CD4-positive, alpha-beta T cell (primary cell): ENCODE measurements at places on chromosomes 7 and 10.
A peak's percentile ranks its signal among the peaks of the same experiment; 100 is the strongest.

DNA sequence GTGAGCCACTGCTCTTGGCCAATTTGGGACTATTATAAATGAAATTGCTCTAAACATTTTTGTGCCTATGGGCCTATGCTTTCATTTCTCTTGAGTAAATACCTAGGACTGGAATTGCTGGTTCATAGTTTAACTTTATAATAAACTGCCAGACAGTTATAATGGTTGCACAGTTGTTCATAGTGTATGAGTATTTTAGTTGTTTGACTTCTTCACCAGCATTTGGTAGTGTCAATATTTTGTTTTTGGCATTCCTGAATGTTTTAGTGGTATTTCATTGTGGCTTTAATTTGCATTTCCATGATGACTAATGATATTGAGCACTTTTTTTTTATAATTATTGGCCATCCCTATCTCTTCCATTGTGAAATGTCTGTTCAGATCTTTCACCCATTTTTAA is 29.5 kb downstream of the PLEKHA8 start:
- H3K27me3 ChIP-seq = no peaks in the 10 kb centered on the region
- no peak for DNase-seq
- H3K36me3 ChIP-seq = peaks cover 14% of the 10 kb centered on the region

DNA sequence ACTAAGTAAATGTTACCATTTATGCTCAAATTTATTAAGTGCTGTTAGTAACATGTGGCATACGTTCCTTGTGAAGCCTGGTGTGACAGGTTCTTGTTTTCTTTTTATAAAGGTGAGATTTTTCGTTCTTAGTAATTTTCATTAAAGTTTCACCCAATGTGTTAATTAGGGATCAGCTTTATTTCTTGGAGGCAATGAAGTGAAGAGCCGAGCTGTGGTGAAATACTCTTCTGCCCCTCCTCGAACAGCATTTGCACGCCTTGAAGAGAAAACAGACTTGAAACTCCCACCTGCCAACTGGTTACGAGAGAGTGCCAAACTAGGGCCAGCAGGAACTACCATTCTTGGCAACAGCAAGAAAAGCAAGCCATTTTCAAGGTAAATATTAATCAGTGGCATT is 1.5 kb downstream of the EDRF1 start:
- no peak overlapping the region for H3K4me3 ChIP-seq
- DNase-seq = no peak
- peaks cover 26% of the 10 kb centered on the region for H3K4me1 ChIP-seq
- peaks cover 38% of the 10 kb centered on the region for H3K36me3 ChIP-seq
- no peak overlapping the region for H3K27ac ChIP-seq
- H3K27me3 ChIP-seq = no peaks in the 10 kb centered on the region

DNA sequence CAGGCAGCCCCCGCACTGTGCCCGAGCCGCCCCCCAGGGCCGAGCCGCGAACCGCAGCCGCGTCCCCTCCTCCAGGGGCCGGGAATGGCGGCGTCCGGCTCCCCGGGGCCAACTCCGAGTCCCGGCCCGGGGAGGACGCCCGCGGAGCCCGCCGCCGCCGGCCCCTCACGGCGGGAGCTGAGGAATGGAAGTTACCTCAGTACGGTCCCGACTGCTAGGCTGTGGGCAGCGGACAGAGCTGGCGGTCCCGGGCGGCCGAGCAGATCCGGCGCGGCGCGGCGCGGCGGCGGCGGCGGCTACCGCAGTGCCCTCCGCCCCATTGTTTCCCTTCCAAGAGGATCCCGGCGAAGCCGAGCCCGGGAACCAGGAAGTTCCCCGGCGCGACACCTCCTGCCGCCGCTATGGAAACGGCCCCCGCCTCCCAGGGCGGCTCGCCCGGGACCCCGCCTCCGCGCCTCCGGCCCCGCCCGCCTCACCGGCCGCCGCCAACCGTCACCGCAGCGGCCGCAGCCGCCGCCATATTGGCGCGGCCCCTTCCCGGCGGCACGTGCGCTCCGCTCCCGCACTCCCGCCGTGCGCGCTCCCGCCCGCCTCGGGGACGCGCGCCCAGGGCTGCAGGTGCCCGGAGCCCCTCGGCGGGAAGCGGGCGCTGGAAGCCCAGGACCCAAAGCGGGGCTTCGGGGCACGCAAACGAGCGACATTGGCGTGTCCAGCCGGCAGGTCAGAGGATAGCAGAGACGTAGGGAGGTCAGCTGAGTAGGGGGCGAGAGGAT is at the start of gene USP6NL:
Gene USP6NL, minus strand, starts transcription at position 403 of the 773 bp plus-strand sequence. CDS start 14,016 bp downstream, outside the sequence.
- peak; percentile 50 for DNase-seq
- peaks cover 14% of the 10 kb centered on the region for H3K4me1 ChIP-seq
- H3K27me3 ChIP-seq = no peaks in the 10 kb centered on the region
- peak within 1 kb of the TSS; percentile 15 for H3K27ac ChIP-seq
- no peaks in the 10 kb centered on the region for H3K36me3 ChIP-seq

GRCh38 chr7:4014346-4015050 is 667.6 kb upstream of the FOXK1 start:
- DNase-seq = no peak
- H3K4me3 ChIP-seq = no peak overlapping the region
- H3K36me3 ChIP-seq = no peaks in the 10 kb centered on the region
- peaks cover 5% of the 10 kb centered on the region for H3K27me3 ChIP-seq

GRCh38 chr10:52679117-52679516 is 93.5 kb downstream of the MBL2 start:
- H3K27ac ChIP-seq = no peak overlapping the region
- no peaks in the 10 kb centered on the region for H3K27me3 ChIP-seq
- H3K36me3 ChIP-seq = no peaks in the 10 kb centered on the region
- H3K4me1 ChIP-seq = no peaks in the 10 kb centered on the region
- no peak overlapping the region for H3K4me3 ChIP-seq

- H3K4me3 ChIP-seq = no peak overlapping the region
- no peaks in the 10 kb centered on the region for H3K27me3 ChIP-seq
- DNase-seq = no peak
- no peak overlapping the region for H3K27ac ChIP-seq
- peaks cover 66% of the 10 kb centered on the region for H3K36me3 ChIP-seq
These were observed 28.2 kb downstream of the NOD1 start for GRCh38 chr7:30450240-30450982.

- H3K4me3 ChIP-seq = no peak overlapping the region
- no peaks in the 10 kb centered on the region for H3K4me1 ChIP-seq
- no peak for DNase-seq
These were observed 65.2 kb upstream of the FAM20C start for GRCh38 chr7:127064-127598.

- H3K27ac ChIP-seq = no peak overlapping the region
- H3K36me3 ChIP-seq = no peaks in the 10 kb centered on the region
- no peak overlapping the region for H3K4me3 ChIP-seq
These were observed 56.4 kb downstream of the DPYSL4 start for GRCh38 chr10:132243141-132243540.

- no peak for DNase-seq
- H3K36me3 ChIP-seq = no peaks in the 10 kb centered on the region
- H3K27ac ChIP-seq = no peak overlapping the region
- no peak overlapping the region for H3K4me3 ChIP-seq
- H3K27me3 ChIP-seq = no peaks in the 10 kb centered on the region
These were observed 382.5 kb upstream of the KIAA1217 start for GRCh38 chr10:23826421-23826820.

DNA sequence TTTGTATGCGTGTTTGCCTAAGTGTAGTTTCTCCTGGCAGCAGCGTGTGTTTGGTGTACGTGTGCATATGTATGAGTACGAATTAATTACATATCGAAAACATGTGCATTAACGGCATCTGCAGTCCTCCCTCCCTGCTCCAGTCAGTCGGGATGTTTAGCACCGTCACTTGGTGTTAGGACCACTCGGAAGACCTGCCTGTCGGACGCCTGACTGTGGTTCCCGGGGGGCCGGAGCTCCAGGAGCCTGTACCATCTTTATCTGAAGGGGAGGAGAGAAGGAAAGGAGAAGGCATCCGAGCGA is 1.1 kb upstream of the CNTNAP2 start:
- peaks cover 33% of the 10 kb centered on the region for H3K27me3 ChIP-seq
- H3K4me3 ChIP-seq = no peak overlapping the region
- H3K4me1 ChIP-seq = peaks cover 6% of the 10 kb centered on the region
- H3K36me3 ChIP-seq = no peaks in the 10 kb centered on the region
- no peak overlapping the region for H3K27ac ChIP-seq
- DNase-seq = no peak

DNA sequence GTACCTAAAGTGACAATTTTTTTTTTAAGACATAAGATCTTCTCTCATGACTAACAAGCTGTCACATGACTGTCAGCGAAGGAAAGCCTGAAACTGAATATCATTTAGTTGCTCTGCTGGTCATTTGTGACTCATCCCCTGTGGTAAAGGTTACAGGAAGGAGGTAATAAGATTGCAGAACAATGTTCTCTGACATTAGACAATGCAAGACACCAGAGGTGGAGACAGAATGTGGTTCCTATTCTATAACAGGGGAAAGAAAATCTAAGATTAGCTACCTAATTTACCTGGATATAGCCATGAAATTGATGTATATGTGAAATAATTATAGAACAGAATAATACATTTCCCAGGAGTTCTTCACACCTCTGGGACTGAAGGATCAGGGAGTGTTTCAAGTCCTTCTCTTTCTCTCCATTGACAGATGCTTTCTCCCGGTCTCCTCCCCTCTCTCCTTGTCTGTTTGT is 47.7 kb downstream of the LRGUK start:
- H3K4me3 ChIP-seq = no peak overlapping the region
- no peaks in the 10 kb centered on the region for H3K36me3 ChIP-seq
- H3K4me1 ChIP-seq = no peaks in the 10 kb centered on the region
- H3K27ac ChIP-seq = no peak overlapping the region

GRCh38 chr7:112162142-112162766 is 43.9 kb downstream of the DOCK4 start:
- H3K4me1 ChIP-seq = no peaks in the 10 kb centered on the region
- no peak overlapping the region for H3K27ac ChIP-seq
- H3K36me3 ChIP-seq = no peaks in the 10 kb centered on the region
- no peak overlapping the region for H3K4me3 ChIP-seq
- H3K27me3 ChIP-seq = peaks cover 3% of the 10 kb centered on the region

DNA sequence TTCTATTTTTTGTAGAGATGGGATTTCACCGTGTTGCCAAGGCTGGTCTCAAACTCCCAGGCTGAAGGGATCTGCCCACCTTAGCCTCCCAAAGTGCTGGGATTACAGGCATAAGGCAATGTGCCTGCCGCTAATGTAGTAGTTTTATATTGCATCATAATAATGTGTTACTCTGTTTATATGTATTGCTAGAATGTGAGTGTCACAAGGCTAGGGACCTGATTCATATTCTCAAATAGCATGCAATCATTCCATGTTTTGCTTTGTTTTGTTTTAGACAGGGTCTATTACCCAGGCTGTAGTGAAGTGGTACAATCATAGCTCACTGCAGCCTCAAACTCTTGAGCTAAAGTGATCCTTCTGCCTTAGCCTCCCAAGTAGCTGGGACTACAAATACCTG is 13.5 kb downstream of the CCL26 start:
- no peaks in the 10 kb centered on the region for H3K27me3 ChIP-seq
- no peak overlapping the region for H3K4me3 ChIP-seq
- H3K27ac ChIP-seq = no peak overlapping the region
- DNase-seq = no peak
- no peaks in the 10 kb centered on the region for H3K4me1 ChIP-seq
- no peaks in the 10 kb centered on the region for H3K36me3 ChIP-seq

DNA sequence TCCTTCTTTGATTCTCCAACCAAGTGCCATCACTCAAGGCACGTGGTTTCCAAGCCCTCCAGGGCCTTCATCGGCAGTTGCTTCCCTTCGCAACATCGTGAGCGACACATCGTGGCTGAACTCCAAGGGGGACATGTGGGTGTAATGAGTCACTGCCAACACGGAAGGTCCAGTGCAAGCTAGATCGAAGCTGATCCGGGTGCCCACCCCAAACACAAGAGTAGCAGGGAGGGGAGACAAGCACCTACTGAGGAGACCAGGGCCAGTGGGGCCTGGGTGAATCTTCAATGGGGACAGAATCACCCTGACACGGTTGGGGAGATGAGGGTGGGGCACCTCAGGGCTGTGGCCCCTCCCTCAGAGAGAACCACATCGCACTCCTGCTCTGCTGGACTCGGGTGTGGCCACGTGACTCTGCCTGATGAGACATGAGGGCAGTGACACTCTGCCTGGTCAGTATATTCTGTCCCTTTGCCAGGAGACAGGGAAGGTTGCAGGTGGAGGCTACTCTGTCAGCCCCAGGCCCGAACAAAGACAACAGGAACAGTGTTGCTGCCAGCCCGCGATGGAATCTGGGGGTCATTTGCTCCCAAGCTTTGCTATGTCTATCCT is 36.8 kb upstream of the HSPA12A start:
- no peak overlapping the region for H3K4me3 ChIP-seq
- no peaks in the 10 kb centered on the region for H3K4me1 ChIP-seq
- no peaks in the 10 kb centered on the region for H3K36me3 ChIP-seq
- no peak for DNase-seq
- H3K27me3 ChIP-seq = peaks cover 4% of the 10 kb centered on the region

GRCh38 chr7:13050703-13051102 is 363.3 kb downstream of the ARL4A start:
- H3K36me3 ChIP-seq = no peaks in the 10 kb centered on the region
- no peak overlapping the region for H3K4me3 ChIP-seq
- no peak for DNase-seq
- H3K27ac ChIP-seq = no peak overlapping the region
- H3K27me3 ChIP-seq = no peaks in the 10 kb centered on the region

GRCh38 chr10:107098326-107098725 is 66.2 kb downstream of the SORCS1 start:
- H3K27me3 ChIP-seq = no peaks in the 10 kb centered on the region
- DNase-seq = no peak
- no peak overlapping the region for H3K27ac ChIP-seq
- no peak overlapping the region for H3K4me3 ChIP-seq

DNA sequence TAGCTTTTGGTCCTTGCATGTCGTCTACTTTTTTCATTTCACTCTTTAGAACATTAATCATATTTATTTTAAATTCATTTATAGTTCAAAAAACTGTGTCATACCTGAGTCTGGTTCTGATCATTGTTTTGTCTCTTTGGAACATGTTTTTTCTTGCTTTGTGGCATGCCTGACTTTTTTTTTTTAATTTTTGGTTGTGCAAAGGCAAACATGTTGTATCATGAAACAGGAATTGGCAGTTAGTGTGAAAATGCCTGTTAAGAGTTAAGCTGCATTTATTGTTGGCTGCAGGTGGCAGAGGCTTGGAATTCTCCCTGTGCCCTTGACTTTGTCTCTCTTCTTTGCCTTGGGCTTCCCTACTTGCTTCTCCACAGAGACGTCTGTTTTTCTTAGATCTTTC is 525.0 kb upstream of the ADARB2 start:
- H3K4me3 ChIP-seq = no peak overlapping the region
- H3K36me3 ChIP-seq = no peaks in the 10 kb centered on the region
- H3K4me1 ChIP-seq = no peaks in the 10 kb centered on the region
- DNase-seq = no peak

DNA sequence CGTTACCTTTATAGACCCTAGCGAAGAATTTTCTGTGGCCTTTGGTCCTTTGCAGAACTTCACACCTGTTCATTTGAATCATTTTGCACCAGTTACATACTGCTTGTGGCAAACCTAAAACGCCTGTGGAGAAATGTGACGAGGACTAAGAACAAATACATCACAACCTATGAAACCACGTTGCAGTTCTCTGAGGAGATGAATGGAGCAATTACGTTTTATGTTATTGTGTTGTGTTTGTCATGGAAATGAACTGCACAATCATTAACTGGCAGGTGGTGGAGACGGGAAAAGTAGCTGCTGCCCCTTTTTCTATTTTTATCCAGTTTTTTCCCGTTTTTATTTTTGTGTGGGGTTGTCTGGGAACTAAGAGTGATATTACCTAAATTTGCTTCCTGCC is 505.5 kb downstream of the SDK1 start:
- no peak for DNase-seq
- peaks cover 2% of the 10 kb centered on the region for H3K27me3 ChIP-seq
- no peaks in the 10 kb centered on the region for H3K36me3 ChIP-seq

- H3K27me3 ChIP-seq = no peaks in the 10 kb centered on the region
- H3K27ac ChIP-seq = no peak overlapping the region
- no peak overlapping the region for H3K4me3 ChIP-seq
- no peaks in the 10 kb centered on the region for H3K36me3 ChIP-seq
These were observed 177.2 kb downstream of the TAX1BP1 start for GRCh38 chr7:27917119-27917518.
